ENCODE measurements at places on chromosomes 1 and 21.
A peak's percentile ranks its signal among the peaks of the same experiment; 100 is the strongest.

- DNase-seq: no peak
Observed at GRCh38 chr1:29865051-29865450, 628.7 kb downstream of the PTPRU start.

GRCh38 chr1:21668232-21668950 lies 766 bp downstream of the RAP1GAP start:
- DNase-seq: no peak

DNA sequence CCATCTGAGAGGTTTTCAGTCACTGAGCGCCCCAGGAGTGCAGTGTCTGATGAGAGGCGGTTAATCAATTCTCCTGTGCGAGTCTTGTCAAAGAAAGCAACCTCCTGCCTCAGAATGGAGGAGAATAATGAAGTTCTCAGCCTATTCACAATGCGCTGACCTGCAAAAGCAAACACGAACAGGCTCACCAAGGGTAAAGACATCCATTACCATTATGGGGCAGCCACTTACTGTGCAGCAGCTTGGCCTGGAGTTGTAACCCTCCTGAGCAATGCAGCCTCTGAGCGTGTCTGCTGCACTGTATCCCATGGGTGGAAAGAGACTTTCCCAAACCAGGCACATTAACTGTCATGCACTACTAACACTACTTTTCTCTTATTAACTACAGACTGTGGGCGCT lies 11.0 kb downstream of the ABCB10 start:
- DNase-seq: no peak

DNA sequence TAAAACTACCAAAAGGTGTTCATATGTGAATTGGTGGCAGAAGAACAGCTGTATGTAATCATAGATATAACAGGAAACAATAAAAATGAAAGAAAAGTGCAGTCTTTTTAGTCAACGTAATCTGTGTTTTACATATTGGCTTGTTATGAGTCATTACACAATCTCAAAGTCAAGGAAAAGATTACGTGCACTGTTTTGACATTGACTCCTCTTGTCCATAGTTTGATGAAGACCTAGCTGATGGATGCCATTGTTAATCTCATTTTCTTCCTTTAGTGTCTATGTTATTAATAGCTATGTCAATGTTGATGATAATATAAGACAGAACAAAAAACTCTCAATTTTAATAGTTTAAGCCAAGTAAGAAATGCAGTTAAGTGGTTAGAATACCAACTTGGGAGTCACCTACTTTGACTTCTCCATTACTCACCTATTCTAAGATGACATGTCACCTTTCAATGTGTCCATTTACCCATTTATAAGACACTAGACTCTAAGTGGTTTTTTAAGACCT lies 84.5 kb upstream of the SAMSN1 start:
- DNase-seq: peak; percentile 28

DNA sequence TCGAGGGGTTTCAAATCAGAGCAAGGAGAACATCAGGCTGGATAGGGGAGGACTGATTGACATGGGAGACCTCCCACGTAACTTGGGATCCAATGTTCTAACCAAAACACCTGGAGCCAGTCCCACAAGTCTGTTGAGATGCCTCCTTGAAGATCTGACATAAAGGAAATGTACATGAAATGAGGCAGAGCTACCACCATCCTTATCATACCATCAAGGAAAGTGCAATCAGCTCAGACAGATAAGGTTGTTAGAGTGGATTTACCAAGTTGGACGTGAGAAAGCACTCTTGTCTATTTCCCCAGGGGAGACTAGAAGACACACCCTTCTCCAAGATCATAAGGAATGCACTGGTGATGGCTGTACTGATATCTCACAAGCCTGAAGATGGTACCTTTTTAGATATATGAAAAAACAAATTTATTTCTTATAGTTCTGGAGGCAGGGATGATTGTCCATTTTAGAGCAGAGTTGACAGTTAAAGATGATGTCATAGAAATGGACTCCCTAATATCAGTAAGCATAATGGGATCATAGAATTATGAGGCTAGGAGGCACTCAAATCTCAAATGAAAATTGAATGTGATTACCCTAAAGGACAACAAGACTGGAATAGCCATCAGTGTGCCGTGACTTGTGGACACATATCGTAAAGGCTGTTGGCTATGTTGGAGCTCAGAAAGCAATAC lies 129.1 kb upstream of the RAB4A start:
- DNase-seq: no peak

DNA sequence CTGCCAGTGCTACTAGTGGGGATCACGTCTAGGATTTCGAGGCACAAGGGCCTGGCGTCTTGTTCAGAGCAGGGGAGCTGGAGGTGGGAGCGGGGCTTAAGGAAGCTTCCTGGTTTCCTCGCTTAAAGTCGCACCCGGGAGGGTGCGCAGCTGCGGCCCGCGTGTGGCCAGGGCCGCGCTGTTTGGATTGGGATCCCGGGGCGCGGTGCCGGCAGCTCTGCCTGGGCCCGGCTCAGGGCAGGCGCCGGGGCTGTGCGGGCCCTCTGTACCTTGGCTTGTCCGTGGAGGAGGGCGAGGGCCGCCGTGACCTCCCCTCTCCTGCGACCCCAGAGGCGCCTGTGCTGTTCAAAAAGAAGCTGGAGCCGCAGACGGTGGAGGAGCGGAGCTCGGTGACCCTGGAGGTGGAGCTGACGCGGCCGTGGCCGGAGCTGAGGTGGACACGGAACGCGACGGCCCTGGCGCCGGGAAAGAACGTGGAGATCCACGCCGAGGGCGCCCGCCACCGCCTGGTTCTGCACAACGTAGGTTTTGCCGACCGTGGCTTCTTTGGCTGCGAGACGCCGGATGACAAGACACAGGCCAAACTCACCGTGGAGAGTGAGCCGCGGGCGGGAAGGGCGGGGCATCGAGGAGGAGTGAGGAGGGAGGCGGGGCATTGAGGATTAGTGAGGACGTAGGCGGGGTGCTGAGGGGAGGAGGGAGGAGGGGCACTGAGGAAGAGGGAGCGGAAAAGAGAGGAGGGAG lies 67.8 kb downstream of the OBSCN start:
- peak; percentile 67 for DNase-seq

DNA sequence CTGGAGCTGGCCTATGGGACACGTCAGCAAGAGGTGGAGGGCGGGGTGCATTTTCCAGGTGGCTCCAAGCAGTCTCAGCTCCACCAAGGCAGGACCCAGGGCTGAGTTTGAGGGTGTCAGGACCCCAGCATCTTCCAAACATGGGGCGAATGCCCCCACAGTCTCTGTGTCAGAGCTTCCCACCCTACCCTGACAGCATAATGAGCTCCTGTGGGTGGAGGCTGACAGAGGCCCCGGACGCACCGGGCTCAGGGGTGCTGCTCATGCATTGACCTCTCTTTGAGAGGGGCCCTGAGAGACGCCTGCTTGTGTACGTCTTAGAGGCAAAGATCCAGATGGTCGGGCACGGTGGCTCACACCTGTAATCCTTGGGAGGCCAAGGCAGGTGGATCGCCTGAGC lies 37.2 kb downstream of the SLC2A7 start:
- DNase-seq: no peak

DNA sequence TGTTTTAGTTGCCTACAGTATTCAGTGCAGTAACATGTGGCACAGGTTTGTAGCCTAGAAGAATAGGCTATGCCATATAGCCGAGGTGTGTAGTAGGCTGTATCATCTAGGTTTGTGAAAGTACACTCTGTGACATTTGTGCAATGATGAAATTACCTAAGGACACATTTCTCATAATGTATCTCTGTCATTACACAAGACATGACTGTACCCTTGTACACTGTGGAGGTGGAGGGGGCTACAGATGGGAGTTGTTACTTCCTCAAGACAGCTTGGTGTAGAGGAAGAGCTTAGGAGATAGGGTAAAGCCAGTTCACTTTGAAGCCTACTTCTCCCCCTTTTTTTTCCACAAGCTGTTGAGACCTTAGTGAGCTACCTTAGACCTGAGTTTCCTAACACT lies 59.7 kb upstream of the RAVER2 start:
- peak; percentile 75 for DNase-seq

DNA sequence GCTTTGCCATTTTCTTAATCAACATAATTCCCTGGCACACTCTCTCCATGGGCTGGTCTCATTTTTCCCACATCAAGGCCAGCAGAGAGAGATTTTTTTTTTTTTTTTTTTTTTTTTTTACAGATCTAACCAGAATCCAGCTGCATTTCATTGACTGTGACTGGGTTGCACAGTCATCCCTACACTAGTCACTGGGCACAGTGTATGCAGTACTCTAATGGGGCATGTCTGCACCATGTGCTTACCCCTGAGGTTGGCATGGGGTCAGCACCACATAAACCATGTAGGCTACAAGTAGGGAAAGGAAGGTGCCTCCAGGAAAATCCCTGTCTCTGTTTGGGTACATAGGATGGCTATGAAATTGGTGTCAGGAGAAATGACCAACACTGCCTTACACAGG lies 64.1 kb upstream of the LRP8 start:
- DNase-seq: no peak

DNA sequence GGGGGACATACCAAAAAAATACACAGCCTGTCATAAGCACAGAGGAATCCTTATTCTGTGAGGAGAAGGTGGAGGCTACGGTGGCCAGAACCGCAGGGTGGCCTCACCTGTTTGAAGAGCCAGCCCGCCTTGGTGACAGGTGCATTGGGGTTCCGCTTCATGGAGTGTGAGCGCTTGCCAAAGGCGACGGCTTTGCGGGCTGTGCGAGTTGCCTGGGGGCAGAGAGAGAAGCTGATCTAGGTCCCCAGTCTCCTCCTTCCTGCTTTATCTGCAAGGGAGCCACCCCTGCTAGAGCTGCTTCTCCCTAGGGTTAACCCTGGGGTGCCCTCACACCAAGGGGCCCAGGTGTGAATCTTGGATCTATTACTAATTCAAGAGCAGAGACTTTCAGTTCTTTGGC lies 54.3 kb upstream of the GOLT1A start:
- DNase-seq: no peak

DNA sequence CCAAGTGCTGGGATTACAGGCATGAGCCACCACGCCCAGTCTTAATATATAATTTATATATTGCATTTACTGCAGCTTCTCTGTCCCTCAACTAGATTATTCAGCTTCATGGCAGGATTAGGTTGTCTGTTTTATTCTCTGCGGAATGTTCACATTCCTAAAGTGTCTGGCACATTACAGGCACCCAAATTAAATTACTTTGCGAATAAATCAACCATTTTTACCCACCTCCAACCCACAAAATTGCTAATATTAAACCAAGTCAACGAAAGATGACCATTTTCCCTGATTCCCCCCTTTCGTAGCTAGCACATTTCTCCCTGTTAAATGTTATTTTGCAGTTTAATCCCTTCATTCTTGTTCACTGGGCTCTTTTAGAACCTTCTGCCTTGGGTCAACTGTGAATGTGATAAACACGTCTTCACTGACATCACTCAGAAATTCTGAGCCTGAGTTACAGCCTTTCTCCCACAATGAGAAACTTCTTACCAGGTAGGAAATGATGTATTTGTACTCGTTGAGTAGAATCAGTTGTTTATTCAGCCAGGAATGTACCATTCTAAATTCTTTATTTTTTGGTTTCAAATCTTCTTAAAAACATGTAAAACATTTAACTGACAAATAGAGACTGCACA lies 35.9 kb downstream of the THAP3 start:
- no peak for DNase-seq

DNA sequence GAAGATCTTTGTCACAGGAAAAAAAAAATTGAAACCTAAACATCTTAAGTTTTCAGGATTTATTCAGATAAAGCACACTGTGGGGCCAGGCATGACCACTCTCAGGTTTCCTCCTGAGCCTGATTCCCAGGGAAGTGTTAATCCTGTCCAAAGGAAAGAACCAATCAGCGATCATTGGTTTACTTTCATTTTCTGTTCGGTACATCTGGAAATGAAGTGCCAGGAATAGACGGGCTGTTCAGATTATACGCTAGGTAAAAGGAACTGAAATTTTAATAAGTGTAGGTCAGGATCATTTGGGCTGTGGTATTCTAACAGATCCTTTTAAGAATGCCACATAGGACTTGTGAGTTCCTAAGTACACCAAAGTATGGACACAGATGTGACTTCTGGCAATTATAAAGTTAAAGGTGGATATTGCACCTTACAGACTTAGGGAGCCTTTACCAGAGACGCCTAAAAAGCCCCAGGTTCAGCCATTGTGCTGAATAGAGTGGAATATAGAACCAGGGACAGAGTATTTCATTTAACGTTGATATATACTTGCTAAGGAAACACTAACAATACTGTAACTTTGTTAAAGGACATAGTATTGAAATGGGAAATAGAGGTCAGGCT lies 9.3 kb upstream of the CACYBP start:
- peak; percentile 49 for DNase-seq

- DNase-seq: peak; percentile 1
Observed at GRCh38 chr1:153057375-153057774, at the start of gene SPRR2A. SPRR2A (minus strand) TSS chr1:153057512; CDS start chr1:153056735, 777 bp downstream.
